Stimulated activated CD8-positive, alpha-beta memory T cell treated with anti-CD3 and anti-CD28 coated beads, Interleukin-4, amount 100 ng/mL, for 1 hour (primary cell): ENCODE measurements at places on chromosomes 3 and 15.

DNA sequence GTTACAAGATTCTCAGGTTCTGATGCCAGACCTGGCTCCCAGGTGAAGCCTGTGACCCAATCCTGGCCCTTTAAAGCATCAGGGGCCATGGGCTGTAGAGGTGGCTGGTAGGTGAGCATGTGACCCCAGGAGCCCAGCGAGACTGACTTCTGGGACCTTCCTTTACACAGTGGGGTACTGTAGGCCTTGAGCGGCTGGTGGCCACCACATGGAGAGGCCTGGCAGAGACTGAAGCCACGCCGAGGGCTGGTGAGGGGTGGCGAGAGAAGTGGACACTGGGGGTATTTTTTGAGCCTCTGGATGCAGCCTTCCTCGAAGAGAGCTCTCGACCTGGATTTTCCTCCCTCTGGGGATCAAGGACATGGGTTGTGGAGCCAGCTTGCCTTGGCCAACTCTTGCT, 71.2 kb upstream of the ITGA11 start:
- DNase-seq, result no peak

GRCh38 chr15:94917068-94917467, 685.7 kb downstream of the MCTP2 start:
- DNase-seq, result no peak

GRCh38 chr15:90016721-90017120, 15.6 kb downstream of the ZNF710 start:
- DNase-seq, result no peak

GRCh38 chr3:192917404-192918274, at the start of gene MB21D2:
TSS of gene MB21D2 (minus strand) at chr3:192917856. CDS start at chr3:192917840, 16 bp downstream.
- no peak for DNase-seq

- DNase-seq, result no peak
These were observed 46.5 kb downstream of the SLC6A20 start for GRCh38 chr3:45749880-45750279.

GRCh38 chr15:71424765-71425164, 309.5 kb downstream of the THSD4 start:
- DNase-seq, result no peak

DNA sequence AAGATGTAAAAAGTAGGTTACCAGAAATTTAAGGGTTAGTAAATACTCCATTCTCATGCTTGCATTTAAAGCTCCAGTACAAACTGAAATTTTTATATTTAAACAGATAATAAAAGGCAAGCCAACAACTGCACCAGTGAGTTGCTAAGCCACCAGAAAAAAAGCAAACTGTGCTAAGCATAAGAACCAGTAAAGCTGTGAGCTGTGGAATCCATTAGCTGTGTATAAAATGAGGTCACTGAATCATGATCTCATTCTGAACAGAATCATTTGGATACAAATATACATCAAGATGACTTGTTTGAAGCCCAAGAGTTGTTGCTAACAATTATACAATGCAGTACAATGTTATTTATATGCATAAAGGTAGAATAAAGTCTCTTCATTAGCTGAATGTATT, 1312.2 kb downstream of the SI start:
- no peak for DNase-seq

DNA sequence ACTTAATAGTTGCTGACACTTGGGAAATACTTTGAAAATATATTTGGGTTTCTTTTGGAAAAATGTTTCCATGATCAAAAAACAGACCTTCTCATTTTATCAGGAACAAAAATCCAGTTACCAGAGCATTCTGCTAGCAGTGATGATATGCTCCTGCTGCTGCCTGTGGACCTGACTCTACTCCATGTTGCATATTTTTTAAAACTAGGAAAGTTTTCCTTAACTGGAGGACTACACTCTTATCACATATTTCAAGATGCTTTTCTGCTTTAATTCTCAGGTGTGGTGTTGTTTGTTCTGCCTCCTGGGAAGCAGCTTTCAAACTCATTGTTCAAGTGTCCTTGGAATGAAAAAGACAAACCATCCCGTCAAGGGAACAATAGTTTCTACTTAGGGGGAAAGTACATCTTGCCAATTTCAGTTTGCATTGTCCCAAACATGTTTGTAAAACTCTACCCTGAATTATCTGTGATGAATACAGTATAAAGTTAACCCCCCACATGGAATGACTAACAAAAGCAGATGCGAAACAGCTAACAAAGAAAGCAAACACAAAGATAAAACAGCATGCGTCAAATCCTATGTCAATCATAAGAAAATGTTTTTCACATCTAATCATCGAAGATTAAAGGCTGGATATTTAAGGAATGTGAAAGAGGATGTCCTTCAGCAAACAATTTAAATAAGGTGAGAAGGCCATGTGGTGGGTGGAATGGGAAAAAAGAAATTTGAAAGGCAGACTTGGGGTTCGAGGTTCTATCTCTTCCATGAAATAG, 40.1 kb upstream of the PSMD6 start:
- no peak for DNase-seq

- DNase-seq, result no peak
These were observed 4.8 kb upstream of the CLSTN2 start for GRCh38 chr3:139930211-139930610.

DNA sequence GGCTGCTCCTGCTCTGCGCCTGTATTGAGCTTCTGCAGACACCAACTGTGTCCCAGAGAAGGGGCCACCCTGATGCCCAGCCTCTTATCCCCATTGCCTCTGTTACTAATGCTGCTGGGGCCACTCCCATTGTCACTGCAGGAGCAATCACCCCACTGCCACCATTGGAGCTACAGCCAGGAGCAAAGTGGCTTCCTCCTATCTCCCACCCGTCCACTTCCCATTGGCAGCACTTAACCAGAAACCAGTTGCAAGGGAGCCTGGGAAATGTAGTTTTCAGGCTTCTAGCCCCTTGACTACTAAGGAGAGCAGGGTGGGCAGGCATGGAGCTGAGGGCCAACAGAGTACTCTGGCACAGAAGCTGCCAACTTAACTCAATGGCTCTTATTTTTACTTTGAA, 55.9 kb upstream of the KLF13 start:
- no peak for DNase-seq

GRCh38 chr15:94383041-94383440, 151.7 kb downstream of the MCTP2 start:
- no peak for DNase-seq

DNA sequence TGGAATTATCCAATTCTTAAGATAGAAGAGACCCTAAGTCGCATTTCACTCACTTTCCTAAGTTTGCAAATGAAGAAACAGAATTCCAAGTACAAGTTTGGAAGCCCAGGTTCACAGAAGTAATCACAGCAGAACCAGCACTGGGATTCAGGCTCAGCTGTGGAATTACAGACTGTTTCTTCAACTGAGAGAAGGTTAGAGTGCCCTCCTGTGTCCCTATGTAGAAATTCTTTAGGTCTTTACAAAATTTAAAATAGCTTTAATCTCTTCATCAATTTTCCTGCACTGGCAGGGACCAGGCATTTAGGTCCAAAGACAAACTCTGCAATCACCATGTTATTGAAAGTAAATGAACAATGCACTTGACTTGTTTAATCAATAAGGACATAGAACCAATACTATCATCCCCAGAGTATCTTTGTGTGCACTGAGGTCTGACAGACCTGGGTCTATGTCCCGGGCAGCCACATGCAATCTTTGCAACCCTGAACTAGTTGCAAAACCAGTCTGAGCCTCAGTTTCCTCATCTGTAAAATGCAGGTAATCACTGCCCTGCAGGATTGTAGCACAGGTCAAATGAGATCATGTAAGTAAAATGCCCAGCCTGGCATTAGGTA, 96.3 kb upstream of the ZBED2 start:
- no peak for DNase-seq

GRCh38 chr15:35546511-35547381, 781 bp upstream of the DPH6 start:
- no peak for DNase-seq

DNA sequence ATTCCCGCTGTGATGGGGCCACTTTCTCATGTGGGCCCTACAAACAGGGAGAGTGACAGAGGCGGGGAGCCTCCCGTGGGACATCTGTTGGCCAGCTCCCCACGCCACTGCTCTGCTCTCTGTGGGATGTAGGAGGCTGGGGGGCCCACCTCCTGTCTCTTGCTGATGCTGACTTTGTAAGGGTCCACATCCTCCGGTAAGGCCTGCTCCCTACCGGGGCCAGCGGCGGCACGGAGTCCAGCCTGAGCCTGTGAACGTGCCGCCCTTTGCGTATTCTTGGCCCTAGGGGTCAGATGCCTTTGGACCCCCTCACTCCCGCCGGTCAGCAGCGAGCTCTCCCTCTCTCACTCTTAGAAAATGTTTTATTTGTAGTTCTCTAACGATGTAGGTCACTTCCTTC, 153.2 kb downstream of the LRRC28 start:
- DNase-seq, result no peak

GRCh38 chr3:139978966-139979365, 44.0 kb downstream of the CLSTN2 start:
- DNase-seq, result no peak

GRCh38 chr15:26023231-26023630, 160.1 kb upstream of the ATP10A start:
- DNase-seq, result no peak

GRCh38 chr15:89664441-89665350, 9.4 kb upstream of the KIF7 start:
- no peak for DNase-seq

- no peak for DNase-seq
These were observed 190.9 kb upstream of the PLSCR5 start for GRCh38 chr3:146796078-146796477.

DNA sequence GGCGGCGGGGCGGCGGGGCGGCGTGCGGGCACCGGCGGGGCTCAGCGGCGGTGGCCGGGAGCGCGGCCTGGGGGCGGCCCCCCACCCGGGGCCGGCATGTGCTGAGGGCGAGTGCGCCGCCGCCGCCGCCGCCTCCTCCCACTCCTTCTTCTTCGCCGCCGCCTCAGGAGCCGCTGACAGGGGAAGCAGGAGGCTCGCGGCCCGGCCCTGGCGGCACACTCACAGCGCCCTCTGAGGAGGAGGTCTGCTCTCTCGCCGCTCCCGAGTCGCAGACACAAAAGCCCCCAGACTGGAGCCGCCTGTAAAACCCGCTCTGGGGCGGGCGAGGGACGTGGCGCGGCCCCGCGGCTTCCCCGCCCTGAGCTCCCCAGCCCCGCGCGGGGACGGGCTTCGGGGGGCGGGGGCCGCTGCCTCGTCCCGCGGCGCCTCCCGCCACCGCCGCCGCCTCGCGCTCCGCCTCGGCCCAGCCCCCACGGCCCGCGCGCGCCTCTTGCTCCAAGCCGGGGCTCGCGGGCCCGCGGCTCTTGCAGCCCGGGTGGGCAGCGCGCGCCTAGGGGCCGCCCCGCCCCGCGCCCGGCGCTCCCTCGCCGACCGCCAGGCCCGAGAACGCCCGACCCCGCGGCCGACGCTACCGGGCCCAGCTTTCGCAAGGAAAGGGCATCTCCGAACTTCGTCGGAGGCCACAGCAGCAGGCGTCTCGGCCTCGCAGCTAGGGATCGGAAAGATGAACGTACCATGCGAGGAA, at the start of gene PYGO1:
PYGO1 (minus strand) TSS at position 276 of the 745 bp plus-strand sequence. CDS start 462 bp downstream, outside the sequence.
- DNase-seq, result no peak

GRCh38 chr3:110454066-110454465, 617.5 kb upstream of the NECTIN3 start:
- no peak for DNase-seq

GRCh38 chr3:25588441-25589103, 76.1 kb downstream of the TOP2B start:
- DNase-seq, result no peak

DNA sequence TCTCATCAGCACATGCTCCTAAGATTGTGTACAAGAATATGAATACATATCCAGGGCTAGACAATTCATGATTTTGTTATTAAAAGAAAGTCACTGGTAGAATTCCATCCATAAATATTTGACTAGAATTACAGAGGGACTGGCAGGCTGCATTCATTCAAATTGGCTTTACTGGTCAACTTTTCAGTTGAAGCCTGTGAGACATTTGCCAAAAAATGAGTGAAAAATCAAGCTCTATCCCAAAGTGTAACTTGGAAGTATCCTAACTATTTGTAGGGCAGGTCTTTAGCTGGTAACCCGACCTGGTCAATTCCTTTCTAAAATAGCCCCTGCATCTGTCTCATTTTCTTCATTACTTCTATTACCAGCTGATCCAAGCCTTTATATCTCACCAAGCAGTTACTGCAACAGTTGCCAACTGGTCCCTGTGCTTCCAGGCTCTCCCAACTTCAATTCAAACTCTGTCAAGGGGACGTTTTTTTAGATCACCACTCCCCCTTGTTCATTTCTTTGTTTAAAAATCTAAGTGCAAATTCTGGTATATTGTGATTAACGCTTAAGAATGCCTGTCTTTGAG, 173.1 kb upstream of the TBL1XR1 start:
- no peak for DNase-seq

GRCh38 chr15:88663141-88663621, 24.4 kb downstream of the ISG20 start:
- no peak for DNase-seq

- DNase-seq, result no peak
These were observed 29.7 kb downstream of the ZBBX start for GRCh38 chr3:167350245-167350862.

- no peak for DNase-seq
These were observed 74.8 kb downstream of the DNASE1L3 start for GRCh38 chr3:58135712-58136543.

- no peak for DNase-seq
These were observed 9.2 kb upstream of the CBLB start for GRCh38 chr3:105878061-105878460.

- DNase-seq, result no peak
These were observed 15.5 kb downstream of the ZNF774 start for GRCh38 chr15:90367576-90367975.

DNA sequence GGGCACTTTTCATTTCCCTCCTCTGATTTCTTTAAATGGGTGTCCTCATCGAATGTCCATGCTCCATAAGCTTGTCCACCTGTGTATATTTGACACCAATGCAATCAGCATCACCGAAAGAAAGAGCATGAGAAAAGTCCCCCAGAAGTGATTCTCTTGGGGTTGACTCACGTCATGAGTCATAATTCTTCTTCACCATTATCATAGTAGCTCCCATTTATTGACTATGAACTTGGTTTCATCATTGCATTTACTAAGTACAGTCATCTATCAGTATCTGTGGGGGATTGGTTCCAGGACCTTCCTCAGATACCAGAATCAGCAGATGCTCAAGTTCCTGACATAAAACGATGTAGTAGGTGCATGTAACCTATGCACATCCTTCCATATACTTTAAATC, 372.5 kb upstream of the CFAP20DC start:
- no peak for DNase-seq

GRCh38 chr3:187101184-187102072, 37.9 kb downstream of the RPL39L start:
- DNase-seq, result peak; percentile 14

DNA sequence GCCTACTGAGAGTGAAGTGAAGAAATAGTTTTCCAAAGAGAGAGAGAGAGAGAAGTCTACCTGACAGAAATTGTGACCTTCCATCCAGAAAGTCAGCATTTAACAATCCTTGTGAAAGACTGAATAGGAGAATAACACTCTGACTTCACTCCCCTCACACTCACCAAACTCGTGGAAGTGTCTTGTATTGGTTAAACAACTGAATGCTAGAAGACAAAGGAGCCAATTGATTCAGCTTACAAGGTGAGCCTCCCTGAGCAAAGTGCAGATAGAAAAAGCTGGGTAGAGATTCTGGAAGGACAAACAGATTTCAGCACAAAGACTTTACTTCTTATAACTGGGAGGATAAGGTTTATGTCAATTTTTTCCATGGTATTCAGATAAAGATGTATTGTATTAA, 40.8 kb upstream of the OSTN start:
- DNase-seq, result no peak

- no peak for DNase-seq
These were observed 12.9 kb downstream of the ISL2 start for GRCh38 chr15:76349301-76350070.
